ENCODE measurements at places on chromosomes 12 and 14. TPM values are rescaled to one million over a fixed set of nuclear protein-coding genes. Genes with fewer than 3 reads are reported as not detected.

- no peak for DNase-seq
Observed at GRCh38 chr12:119089380-119090013, 89.2 kb upstream of the HSPB8 start.

DNA sequence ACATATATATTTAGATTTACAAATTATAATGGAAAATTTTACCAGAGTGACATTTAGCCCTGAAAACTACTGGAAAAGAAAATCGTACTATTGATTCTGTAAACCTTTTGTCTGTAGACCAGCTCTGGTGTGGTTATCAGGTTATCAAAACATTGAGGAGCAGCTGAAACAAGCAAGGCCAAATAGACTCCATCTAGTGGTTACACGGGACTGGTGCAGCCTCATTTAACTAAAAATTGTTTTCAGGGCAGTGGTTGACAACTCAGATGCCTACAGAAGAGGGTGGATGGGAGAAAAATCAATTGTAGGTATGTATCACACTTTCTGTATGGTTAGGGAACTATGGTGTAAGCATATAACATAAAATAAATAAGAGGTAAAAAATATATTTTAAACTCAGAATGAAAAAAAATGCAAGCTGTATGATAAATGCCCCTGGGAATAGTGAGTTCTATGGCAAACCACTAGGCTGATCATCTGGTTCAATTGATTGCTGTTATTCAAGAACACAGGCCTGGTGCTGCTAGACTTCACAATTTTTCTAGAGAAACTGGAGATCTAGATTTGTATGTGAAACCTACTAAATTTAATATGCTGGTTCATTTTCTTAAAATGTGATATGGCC is 51.2 kb downstream of the ACSS3 start:
- DNase-seq: no peak

GRCh38 chr12:77314378-77315052 is 249.1 kb upstream of the E2F7 start:
- DNase-seq: no peak

DNA sequence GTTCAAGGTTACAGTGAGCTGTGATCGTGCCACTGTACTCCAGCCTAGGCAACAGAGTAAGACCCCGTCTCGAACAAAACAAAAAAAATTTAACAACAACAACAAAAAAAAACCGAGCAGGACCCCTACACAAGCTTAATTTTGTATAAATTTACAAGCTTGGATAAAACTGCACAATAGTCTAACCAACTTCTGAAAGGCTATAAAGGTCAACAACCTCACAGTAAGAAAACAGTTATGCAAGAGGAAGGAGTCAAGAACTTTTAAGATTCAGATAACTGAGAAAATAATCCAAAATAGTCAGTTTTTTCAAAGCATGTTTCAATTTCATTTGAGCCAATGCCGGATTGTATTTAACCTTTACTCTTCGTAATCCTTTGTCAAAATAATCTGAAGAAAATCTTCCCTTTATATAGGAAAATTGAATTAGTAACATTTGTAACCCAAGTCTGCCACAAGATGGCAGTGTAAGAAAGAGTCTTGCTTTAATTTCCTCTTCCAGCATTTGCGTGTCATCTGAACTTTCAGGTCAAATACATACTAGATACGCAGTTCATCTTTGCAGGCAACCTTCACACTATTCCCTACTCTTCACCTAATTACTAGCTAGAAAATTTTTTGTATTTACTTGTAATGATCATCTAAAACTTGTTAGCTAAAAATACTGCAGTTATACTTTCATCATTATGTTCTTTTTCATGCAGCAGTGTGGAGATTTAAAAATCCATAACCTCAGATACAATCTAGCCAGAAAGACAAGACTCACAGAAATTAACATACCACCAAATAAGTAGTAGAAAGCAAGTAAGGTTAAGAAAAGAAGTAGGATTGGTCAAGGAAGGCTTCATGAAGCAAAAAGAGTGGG is 5.8 kb downstream of the CCNB1IP1 start:
- DNase-seq: no peak

SLC10A1 gene
- total RNA-seq: 142 TPM

ATL1 gene
- 0.44 TPM for total RNA-seq

Measured in right lobe of liver (tissue), 6 donors.